ENCODE measurements at places on chromosomes 4 and X.

GRCh38 chr4:80043541-80043940 is 29.5 kb downstream of the ANTXR2 start:
- ATAC-seq, result no peak

GRCh38 chr4:116982656-116983055 is 102.7 kb downstream of the TRAM1L1 start:
- ATAC-seq, result no peak

DNA sequence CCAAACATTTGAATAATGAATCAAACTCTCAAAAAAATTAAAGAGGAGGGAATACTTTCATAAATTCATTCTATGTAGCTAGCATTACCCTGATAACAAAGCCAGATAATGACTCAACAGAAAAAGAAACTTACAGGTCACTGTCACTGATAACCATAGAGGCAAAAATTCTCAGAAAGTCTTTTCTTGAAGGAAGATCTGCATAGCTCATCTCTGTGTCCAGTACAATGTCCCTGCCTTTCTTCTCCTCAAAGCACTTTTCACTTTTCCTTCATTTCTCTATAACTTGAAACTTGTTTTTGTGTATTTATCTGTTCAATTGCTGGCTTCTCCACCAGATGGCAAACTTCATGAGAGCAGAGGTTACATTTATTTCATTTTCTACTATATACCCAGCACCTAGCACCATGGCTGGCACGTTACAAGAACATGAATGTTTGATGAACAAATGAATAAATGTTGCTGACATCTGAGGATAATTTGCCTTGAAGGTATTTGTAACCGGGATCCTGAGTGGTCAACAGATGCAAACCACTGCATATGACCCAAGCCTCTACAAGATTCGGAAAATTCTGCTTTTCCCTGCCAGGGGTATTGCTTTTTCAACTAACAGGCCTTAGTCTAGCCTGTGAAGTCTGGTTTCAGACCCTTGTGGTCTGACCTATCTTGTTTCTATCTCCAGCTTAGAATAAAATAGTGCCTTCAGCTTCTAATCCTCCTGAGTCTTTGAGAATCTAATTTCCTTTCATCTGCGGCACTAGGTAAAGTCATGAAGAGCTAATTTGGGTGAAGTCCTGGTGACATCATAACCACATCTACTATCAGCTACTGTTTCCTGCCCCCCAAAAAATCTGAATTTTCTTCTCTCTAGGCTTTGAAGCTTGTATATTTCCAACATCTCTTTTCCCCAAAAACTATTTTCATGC is 52.5 kb upstream of the ANTXR2 start:
- no peak for ATAC-seq

DNA sequence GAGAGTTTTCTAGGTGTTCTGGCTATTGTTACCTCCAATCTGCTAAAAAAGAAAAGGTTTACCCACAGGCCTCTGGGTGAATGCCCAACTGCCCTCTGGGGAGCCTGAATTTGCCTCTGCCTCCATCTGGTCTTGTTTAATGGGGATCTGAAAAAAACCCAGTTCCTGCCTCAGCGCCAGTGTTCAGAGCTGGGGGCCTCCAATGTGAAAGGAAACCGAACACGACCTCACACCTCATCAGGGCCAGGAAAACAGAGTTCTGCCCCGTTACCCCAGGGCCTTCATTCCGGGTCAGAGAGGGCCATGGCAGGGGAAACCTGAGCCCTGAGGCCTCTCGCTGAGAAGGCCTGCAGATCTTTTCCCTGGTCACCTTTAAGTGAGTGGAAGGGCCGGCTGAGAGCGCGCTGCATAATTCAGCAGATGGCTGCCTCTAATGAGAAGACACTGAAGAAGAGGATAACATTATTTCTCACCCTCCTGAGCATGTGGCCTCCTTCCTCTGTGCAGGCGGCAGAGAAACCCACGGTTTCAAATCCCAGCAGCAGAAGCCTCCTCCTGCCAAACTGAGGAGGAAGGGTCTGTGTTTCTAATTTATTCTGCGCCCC is 6.8 kb downstream of the SEPTIN6 start:
- ATAC-seq, result peak; percentile 43

DNA sequence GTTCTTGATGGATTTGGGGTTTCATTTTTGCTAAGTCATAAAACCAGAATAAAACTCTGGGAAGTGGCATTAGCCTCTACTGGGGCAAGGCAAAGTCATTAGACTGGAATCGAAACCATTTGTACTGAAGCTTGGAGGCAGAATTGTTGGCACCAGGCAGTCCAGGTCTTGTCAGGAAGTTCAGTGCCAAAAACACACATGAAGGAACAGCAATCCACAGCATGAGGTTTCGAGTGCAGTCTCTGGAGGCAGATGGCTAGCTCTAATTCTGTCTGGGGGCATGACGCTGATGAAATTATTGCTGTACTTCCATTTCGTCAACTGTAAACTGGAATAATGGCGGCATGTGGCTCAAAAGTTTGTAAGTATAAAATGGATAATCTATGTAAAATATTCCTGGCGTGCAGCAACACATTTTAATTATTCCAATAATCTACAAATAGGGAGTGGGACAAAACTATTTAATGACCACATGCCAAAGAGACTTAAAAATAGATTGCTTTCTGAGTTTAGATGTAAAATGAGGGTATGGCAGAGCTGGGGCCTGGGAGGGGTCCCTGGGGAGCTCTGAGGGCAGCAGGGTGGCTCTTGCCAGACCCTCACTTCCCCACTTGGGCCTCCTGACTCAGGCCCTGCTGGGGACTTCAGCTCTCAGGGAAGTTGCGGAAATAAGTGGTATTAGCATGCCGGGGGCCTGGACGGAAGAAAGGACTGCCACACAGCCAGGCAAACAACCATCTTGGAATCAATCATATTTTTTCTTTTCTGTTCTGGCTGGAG is 18.8 kb upstream of the CENPU start:
- ATAC-seq, result no peak

- ATAC-seq, result no peak
These were observed 17.2 kb downstream of the VGLL1 start for GRCh38 chrX:136549226-136549625.

DNA sequence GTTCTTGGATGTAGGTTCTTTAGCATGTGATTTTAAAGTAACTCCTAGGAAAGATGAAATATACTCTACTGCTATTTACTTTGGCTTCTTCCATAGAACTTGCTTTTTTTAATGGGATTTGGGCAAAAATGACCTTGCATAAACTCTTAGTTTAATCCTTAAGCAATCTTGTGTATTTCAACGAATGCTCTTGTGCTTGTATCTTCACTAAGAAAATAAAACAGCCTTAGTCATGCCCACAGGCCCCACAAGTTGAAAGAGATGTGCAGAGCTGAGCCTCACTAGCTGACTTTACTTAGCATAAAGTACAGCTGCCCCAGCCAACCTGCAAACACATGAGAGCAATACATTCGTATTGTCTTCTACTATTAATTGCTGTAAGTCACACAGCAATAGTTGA is 1609.2 kb downstream of the STIM2 start:
- no peak for ATAC-seq

DNA sequence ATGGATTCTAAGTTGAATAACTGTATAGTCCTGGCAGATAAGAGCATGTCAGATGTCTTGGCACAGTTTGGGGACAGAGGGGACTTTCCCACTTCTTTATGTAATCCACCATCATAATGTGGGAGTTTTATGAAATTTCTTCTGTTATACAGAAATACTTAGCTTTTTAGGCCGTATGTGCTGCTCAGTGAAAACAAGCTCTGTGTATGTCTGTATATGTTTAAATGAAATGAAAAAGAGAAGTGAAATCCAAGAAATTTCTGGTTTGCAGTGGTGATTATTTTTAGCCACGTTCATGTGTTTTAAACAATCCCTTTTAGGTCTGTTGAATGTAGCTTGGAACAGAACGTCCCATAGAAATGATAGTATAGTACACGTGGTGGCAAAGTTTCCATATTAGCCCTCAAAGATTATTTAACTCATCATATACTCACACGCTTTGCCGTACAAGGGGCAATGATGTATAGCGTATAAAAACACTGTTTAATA is 41.0 kb downstream of the GAB1 start:
- no peak for ATAC-seq

GRCh38 chr4:3442959-3443749 is 1.4 kb downstream of the HGFAC start:
- peak; percentile 83 for ATAC-seq

- ATAC-seq, result no peak
These were observed 965.9 kb upstream of the DIAPH2 start for GRCh38 chrX:95718746-95719145.

- ATAC-seq, result no peak
These were observed 38.3 kb downstream of the RAP2C start for GRCh38 chrX:132180929-132181328.

DNA sequence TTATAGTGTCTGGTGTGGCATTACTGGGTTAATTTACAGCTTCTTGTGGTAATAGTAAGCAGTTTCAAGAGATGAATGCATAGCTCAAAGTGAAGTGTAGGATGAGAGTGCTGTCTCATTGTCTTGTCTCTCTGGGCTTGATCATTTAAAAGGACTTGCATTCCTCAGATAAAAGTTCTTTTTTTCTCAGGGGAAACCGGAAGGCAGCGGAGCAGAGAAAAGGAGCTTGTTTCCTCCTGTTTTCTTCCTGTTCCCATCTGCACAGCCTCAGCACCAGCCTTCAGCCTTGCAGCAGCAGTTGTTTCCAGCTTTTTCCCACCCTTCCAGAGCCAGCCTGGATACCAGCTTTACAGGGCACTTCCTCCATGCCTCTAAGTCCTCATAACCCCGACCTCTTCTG is 61.4 kb upstream of the LGI2 start:
- no peak for ATAC-seq

DNA sequence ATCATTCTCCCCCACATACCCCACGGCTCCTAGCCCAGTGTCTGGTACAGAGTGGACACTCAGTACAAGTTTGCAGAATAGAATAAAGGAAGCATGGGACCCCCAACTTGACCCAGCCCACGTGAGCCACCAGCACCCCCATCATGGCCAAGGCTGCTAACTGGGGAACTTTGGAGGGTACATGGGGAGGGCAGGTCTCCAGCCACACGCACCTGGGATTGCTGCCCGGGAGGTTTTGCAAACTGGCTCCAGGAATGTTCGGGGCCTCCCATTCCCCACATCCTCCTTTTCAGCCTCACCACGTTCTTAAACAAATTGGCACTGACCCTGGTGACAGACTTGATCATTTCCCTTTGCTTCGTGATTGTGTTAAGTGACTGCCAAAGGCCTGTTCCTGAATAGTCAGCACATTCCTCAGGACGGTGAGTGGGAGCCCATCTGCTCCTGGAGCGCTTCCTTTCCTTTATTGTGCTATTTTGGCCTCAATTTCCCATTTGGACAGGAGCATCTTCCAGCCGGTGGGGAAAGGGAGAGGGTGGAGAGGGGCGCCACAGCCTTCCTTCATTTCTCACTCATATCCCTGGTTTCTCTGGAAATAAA is 18.7 kb upstream of the XPNPEP2 start:
- ATAC-seq, result no peak

DNA sequence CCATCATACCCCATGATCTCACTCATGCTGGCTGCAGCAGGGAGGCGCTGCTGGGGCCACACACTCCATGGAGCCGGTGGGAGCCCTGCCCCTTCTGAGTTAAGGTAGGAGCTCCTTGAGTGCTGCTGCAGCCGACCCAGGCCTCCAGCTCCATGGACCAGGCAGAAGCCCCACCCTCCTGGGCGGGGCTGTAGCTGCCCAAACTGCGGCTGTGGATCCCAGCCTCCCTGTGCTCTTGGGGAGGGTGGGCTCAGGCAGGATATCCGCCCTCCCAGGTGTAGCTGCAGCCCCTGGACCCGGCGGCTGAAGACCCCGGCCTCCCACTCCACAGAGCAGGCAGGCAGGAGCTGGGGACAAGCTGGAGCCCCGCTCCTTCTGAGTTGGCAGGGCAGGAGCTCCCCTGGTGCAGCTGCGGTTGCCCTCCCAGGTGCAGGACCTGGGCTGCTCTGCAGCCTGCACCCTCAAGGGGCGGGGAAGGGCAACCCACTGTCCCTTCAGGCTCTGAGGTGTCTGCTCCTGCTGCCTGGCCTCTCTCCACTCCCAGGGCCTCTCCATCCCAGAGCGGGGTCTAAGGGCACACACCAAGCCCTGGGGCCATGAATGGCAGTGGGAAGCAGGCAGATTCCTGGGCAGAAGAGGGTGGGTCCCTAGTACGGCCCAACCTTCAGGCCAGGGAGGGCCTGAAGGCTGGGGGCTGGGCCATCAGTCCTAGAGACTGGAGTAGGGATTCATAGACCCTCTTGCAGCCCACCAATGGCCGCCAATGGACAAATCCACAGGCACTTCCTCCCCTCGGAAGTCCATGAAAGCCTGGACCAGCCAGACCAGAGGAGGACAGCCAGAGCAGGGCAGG is 466.1 kb downstream of the DTHD1 start:
- no peak for ATAC-seq

GRCh38 chrX:123060986-123061385 is 123.1 kb upstream of the GRIA3 start:
- ATAC-seq, result no peak

GRCh38 chrX:19848110-19848509 is 39.3 kb downstream of the SH3KBP1 start:
- no peak for ATAC-seq

DNA sequence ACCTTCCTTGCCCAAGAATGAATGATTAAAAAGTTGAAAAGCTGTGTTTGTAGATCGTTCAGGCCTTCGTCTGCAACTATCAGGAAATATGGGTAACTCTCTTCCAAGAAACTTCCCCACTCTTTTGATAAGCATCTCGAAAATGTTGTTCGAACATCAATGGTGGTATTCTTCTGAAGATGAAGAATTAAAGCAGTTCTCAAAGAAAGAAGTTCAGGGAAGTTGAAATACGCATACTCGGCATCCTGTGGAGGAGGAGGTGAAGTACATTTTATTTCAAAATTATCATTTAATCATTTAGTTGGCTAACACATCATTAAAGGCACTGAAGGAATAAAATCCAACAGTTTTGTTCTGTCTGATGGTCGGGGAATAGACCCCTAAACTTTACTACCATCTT is 12.1 kb downstream of the DDX60 start:
- ATAC-seq, result no peak
